Heart right ventricle (tissue), 16 donors: ENCODE measurements at places on chromosomes 11 and 22. TPM values are rescaled to one million over a fixed set of nuclear protein-coding genes. Genes with fewer than 3 reads are reported as not detected.

GRCh38 chr22:40493441-40493840 is 123.0 kb downstream of the SGSM3 start:
- no peak for DNase-seq

GRCh38 chr22:17098379-17098819 is 13.6 kb downstream of the IL17RA start:
- no peak for DNase-seq

- DNase-seq = no peak
Measured at GRCh38 chr11:60971520-60971919, at the start of gene CD6. TSS of gene CD6 (plus strand) at chr11:60971680. CDS start at chr11:60971866, 186 bp downstream.

- DNase-seq = no peak
Measured at GRCh38 chr11:92439133-92439532, 214.5 kb downstream of the FAT3 start.

DNA sequence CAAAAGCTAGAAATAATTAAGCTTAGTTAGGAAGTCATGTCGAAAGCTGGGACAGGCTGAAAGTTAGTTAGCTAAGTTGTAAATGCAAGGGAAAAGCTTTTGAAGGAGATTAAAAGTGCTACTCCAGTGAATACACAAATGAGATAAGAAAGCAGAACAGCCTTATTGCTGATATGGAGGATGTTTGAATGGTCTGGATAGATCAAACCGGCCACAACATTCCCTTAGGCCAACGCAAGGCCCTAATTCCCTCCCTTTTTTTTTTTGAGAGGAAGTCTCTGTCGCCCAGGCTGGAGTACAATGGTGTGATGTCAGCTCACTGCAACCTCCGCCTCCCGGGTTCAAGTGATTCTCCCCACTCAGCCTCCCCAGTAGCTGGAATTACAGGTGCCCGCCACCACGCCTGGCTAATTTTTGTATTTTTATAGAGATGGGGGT is 23.3 kb upstream of the WEE1 start:
- no peak for DNase-seq

- no peak for DNase-seq
Measured at GRCh38 chr22:24465566-24465965, 29.6 kb upstream of the UPB1 start.

DNA sequence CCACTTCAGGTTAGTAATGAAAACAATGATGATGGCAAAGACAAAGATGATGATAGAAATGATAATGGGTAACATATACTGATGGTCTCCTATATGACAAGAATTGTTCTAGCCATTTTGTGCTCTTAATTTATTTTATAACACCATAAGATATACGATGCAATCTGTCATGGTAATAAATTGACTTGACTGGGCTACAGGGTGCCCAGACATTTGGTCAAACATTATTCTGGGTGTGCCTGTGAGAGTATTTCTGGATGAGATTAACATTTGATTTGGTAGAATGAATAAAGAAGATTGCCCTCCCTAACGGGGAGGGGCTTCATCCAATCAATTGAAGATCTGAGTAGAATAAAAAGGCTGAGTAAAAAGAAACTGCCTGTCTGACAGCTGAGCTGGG is 237.3 kb downstream of the LARGE1 start:
- DNase-seq = no peak

DNA sequence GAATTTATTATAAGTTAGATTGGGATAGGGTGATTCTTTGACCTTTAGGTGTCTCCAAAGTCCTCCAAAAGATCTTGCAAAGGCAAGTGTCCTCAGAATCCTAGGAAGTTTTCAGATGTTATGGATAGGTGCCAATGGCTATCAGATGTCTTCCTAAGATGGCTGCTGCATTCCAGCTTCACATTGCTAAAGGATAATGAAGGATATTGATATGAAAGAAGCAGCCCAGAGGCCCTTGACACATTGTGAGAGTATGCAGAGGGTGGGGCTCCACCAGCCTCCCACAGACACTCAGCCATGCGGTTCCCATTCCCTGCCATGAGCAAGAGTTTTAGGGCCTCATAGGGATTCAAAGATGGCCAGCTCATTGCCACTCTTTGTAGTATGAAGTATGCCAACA is 22.3 kb upstream of the GLYATL2 start:
- DNase-seq = no peak

GRCh38 chr22:45571089-45571488 is 68.4 kb downstream of the FBLN1 start:
- no peak for DNase-seq

- no peak for DNase-seq
Measured at GRCh38 chr11:27600656-27601055, 94.1 kb upstream of the LIN7C start.

KCTD21 gene
- 4.6 TPM for total RNA-seq

DNA sequence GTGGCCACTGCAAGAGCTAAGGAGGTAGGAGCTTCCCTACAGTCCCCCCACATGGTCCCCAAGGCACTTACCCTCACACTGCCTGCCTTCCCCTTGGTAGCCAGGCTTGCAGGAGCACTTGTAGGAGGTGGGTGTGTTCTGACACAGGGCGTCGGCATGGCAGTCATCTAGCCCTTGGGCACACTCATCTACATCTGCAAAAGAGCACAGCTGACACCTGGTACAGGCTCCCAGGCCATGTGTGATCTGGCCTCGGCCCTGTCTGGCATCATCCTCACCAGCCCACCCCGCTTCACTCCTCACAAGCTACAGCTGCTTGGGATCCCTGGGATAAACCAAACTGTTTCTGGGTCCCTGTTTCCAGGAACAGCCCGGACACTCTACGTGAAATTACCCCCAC is 1.8 kb downstream of the SCUBE2 start:
- DNase-seq = no peak

DNA sequence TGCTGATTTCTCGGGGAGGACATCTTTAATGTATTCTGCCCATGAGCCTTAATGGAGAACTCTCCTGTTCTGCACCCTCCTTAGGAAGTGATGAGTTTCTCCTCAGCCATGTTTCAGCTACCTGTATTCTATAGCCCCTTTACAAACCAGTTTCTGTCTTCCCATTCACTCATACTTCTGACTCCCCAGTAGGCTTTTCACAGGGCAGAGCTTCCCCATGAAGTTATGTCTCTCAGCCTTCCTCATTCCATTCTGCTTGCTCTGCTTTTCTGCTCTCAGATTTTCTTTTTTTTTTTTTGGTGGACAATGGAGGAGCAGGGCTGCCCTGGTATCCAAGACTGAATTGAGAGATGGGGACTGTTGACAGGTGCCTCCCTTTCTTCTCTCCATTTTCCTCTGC is 4.3 kb upstream of the OR52R1 start:
- no peak for DNase-seq

DNA sequence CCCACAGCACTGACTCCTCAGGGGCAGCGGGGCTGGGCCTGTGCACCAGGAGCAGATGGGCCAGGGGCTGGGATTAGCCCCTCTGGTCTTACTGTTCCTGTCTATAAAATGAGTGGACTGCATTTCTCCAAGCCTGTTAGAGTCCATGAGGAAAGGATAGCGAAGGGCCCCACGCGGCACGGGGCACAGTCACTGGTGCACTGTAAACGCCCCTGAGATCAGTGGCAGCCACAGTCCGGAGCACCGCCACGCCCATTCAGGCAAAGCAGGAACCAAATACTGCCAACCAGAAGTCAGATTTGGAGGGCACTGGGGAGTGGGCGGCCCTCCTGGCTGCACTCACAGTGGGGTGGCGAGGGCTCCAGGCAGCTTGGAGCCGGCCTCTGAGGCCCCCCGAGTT is 387.5 kb downstream of the TBC1D22A start:
- no peak for DNase-seq

TIMP3 gene
- 138 TPM for total RNA-seq

- no peak for DNase-seq
Measured at GRCh38 chr11:23723861-23724260, 773.0 kb upstream of the LUZP2 start.

DNA sequence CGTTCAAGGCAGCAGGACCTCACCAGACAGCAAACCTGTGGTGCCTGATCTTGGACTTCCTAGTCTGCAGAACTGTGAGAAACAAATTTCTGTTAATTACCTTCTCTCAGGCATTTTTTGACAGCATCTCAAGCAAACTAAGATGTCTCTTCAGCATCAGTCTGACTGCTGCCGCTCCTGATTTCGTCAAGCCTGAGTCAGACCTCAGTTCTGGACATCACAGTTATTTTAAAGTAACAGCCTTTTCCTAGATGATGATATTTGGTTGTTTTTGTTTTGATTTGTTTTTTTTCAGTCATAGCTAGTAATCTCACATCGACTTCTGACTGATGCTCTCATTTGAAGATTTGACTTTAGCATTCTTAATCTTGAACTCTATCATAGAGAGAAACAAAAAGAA is 71.9 kb downstream of the BLID start:
- no peak for DNase-seq

DNA sequence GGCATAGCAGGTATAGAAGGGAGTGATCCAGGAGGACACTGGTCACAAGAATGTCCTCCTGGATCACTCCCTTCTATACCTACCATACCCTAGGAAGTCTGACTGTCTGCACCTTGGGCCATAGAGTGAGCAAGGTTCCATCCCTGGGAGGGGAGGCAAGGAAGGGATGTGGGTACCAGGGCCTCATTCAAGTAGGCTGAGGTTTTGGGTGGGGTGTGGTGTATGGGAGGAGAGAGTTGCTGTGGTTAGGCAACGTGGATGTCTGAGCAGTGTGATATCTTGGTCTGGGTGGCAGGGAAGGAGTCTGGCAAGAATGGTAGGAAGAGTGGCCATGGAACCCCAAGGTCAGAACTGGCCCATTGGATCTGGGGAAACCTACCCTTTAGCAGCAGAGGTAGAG is 13.2 kb downstream of the PPFIBP2 start:
- DNase-seq = no peak

DNA sequence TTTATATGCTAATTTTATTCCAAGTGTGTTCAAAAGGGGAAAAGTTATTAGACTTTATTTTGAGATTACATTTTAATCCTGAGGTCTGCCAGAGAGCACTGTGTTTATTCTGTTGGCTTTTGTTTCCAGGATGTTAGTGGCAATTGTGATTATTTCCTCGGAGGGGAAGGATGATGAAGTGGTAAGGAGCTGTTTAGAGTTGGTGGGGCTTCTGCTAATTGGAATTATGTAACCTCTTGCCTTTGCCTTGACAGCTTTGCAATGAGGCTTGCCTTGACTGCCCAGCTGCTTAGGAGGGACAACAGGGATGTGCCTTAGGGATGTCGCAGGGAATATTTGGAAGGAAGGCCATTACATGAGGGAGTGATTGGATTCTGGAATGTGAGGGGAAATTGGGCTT is 89.7 kb upstream of the E2F8 start:
- DNase-seq = no peak

OR51E2 gene
- total RNA-seq = not detected

- peak; percentile 38 for DNase-seq
Measured at GRCh38 chr11:27281740-27282590, 81.0 kb downstream of the CCDC34 start.

GRCh38 chr11:118689503-118689851 is 10.0 kb upstream of the TREH start:
- DNase-seq = peak; percentile 24

C1QTNF4 gene
- total RNA-seq = 0.37 TPM

FGF4 gene
- total RNA-seq = not detected
